ENCODE measurements at places on chromosomes 6 and 20.

- DNase-seq = peak; percentile 49
Observed at GRCh38 chr6:135163440-135163738, 17.7 kb upstream of the MYB start.

- no peak for DNase-seq
Observed at GRCh38 chr6:124866040-124866439, 96.2 kb upstream of the RNF217 start.

GRCh38 chr20:58542411-58543095 lies 27.4 kb upstream of the APCDD1L start:
- no peak for DNase-seq

DNA sequence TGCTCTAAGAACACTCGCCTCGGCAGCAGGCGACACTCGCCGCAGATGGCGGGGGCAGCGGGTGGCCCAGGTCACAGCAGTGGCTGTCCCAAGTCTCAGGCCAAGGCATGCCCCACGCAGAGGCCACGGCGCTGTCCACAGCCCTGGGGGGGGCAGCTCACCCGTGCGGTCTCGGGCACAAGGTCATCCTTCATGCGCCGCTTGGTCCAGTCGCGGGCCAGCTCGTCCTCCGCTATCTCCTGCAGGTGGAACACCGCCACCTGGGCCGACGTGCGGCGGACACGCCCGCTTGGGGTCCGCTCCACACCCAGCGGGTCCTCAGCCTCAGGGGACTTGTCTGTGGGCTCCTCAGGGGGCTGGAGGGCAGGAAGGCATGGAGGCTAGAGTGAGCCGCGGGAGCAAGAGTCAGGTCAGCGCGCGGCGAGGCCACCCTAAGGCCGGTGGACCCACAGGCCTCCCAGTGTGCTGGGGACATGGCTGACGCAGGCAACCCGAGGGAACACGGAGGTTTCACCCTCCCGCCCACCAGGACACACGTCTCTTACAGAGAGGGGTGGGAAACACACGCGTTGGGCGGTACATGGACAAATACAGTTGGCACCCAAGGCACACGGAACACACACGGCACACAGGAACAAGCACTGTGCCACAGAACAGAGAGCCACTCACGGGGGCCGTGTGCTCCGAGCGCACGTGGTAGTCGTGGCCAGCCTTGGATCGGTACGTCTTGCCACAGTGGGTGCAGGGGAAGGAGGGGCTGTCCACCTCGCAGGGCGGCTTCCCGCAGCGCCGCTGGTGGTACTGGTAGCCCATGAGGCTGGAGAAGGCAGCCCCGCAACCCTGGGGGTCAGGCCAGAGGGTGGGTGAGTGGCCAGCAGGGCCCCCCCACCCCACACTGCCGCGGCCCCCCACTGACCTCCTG lies 6.5 kb upstream of the UCKL1 start:
- no peak for DNase-seq

DNA sequence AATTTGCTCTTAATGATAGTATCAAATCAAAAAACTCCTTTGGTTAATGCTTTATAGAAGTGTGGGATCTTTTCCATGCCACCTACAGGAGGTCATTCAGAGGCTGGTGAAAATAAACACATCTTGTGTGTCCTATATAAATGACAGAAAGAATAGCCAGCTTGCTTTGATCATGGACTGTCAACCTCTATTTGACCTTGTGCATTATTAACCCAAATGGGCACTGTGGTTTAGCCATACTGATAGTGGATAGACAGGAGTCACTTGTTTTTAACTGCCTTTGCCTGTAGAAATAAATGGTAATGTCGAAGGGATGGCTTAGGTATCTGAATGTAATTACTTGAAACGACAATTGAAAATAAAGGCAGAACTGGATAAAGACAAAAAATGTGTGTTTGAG lies 123.8 kb downstream of the CDKAL1 start:
- no peak for DNase-seq

GRCh38 chr6:111061508-111061907 lies 25.8 kb upstream of the SLC16A10 start:
- DNase-seq = no peak

DNA sequence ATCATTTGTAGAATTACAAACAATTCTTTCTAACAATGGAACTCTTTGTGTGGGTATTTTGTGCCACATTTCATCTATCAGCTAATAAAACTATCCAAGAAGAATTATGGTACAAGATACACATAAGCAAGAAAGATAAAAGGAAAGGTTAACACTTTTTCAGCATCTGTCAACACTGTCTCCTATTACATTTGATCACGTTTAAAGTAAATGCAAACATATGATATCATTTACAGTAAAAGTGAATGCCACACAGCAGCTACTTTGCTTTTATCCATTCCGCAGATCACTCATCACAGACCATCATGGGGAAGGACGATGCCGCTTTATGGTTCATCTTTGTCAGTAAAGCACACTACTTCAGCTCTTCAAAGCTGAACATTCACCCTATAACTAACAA lies 456.4 kb upstream of the MANEA start:
- no peak for DNase-seq

DNA sequence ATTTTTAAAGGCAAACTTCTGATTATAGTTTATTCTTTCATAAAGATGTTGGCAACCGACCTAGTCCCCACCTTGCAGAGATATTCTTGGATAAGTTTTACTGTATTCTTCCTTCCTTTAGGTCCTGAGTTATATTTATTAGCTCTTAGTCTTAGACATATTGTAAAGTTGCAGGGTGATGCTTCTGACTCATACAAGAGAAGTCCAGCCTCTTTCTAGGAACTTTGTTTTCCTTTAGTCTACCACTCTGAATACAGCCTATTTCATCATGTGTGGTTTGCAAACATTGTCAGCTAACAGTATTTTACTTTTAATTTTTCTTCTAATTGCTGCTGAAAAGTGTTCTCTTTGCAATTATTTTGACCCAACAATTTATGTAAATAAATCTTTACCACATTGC lies 686.7 kb downstream of the COL12A1 start:
- DNase-seq = no peak

DNA sequence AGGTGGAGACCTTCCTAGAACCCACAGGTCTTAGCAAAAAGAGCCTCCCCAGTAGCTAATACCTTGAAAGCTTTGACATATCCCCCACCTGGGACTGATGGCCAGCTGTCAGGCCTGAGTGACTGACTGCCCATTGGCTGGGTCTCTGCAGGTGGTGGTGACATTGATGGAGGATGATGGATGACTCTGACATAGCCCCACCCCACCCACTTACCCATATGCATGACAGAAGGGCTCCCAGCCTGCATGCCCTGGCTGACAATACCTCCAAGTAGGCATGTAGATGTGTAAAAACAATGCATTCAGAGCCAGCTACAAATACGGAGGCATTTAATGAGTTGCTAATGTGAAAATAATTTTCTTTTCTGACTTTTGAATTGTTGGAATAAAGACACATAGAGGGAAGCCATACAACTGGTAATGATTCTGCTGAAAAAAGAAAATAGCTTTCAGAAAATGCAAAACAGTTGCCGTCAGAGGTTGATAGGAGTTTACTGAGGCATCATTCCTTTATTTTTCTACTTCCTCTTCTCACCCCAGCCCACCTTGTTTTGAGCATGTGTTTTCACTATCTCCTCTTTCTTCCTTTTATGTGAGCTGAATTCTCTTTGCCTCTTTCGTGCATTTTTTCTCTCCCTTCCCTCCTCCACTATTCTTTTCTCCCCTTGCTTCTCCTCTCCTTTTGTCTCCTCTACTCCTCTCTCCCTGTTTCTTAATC lies 70.6 kb downstream of the OLIG3 start:
- no peak for DNase-seq

Data from activated CD4-positive, CD25-positive, alpha-beta regulatory T cell treated with anti-CD3 and anti-CD28 coated beads, Interleukin-2, amount 50 U/mL, for 72 hours (primary cell).